T-cell (primary cell): ENCODE measurements at places on chromosomes 5 and 9. TPM values are rescaled to one million over a fixed set of nuclear protein-coding genes. Genes with fewer than 3 reads are reported as not detected.

The RANBP3L gene
- total RNA-seq, result not detected

The ADRB2 gene
- total RNA-seq, result 3.9 TPM

The TPPP gene
- total RNA-seq, result 0.79 TPM

The KCNV2 gene
- not detected for total RNA-seq

The LHX6 gene
- not detected for total RNA-seq

The TRAF1 gene
- 168 TPM for total RNA-seq

The EIF4E1B gene
- total RNA-seq, result not detected

The NOXA1 gene
- total RNA-seq, result 6.4 TPM

The CCL27 gene
- total RNA-seq, result not detected

DNA sequence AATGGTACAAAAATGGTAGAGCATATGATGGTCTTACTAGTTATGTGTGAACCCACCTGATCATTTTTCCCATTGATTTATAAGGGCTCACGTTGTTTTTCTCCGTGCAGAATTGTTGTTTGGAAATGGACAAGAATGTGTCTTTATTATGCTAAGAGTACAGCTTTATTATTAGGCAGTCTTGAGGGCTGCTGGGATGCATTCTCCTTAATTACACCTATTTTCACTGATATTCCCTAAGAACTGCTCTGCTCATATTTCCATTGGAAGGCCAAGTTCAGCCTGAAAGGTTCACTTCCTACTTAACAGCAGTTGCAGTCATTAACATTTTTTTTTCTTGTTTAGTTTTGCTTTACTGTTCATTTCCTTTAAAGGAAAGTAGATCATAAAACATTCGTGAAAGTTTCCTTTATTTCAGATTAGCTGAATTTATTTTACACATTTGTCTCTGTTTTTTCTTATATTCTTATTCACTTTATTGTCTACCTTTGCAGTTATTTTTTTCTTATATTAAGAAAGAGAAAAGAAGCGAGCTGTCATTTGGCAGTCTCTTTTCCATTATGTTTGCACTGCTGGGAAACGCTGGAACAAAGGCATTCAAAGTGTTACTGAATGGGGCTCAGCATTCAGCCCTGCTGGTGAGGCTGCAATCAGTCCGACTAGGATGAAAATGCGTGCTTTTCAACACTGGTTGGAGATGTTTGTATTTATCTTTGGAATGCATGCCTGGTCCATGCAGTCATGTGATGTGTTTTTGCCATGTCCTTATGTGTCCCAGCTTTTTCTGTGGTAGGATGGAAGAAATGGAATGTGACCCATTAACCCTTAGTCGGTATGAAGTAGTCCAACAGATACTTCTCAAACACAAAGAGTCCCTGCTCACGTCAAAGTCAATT lies 602.7 kb upstream of the ZNF608 start:
- H3K4me3 ChIP-seq, result no peak overlapping the region
- no peaks in the 10 kb centered on the region for H3K4me1 ChIP-seq
- H3K27me3 ChIP-seq, result no peaks in the 10 kb centered on the region

DNA sequence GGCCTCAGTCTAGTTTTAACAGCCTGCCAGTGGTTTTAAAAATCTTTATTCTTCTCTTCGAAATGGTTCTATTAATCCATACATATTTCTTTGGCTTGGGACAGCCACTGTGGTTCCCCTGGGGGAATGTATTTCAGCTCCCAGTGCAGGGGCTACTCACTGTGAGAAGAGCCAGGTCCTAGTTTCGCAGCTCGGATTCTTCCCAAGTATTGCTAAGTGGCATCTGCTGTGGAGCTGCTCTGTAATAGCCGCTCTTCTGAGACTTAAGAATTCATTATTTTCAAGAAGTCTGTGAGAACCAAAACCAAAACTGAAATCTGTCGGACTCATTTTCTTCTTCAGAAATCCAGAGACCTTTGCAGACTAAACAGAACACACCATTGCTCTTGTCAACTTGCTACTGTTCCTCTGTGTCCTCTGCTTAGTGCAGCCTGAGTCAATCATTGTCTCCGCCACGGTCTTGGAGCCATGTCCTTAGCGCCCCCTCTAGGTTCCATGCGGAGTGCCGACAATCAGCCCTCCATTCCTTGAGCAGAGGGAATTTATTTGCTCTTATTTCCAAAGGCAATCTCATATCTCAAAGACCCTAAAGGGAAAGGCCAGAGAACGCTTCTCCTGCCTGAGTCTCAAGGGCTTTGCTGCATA lies 478.2 kb downstream of the SPATA31D1 start:
- DNase-seq, result no peak
- no peak overlapping the region for H3K27ac ChIP-seq
- H3K4me3 ChIP-seq, result no peak overlapping the region
- no peaks in the 10 kb centered on the region for H3K4me1 ChIP-seq
- H3K27me3 ChIP-seq, result no peaks in the 10 kb centered on the region

DNA sequence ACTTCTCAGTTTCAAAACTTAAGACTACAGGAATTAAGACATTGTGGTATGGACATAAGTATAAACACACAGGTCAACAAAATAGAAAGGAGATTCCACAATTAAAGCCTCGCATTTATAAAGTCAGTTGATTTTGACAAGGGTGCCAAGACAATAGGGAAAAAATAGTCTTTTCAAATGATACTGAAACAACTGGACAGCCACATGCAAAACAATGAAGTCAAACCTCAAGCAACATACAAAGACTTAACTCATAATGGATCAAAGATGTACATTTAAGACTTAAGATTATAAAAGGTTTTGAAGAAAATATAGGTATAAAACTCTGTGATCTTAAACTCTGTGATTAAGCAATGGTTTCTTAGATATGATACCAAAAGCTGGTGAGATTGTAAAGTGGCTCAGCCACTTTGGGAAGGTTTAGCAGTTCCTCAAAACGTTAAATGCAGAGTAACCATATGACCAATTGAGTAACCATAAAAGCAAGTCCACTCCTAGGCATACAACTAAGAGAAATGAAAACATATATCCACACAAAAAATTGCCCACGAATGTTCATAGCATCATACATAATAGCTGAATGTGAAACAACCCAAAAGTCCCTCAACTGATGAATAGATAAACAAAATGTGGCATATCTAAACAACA lies 22.0 kb downstream of the HINT1 start:
- H3K4me3 ChIP-seq, result no peak overlapping the region
- H3K36me3 ChIP-seq, result no peaks in the 10 kb centered on the region
- H3K27me3 ChIP-seq, result no peaks in the 10 kb centered on the region
- DNase-seq, result no peak
- H3K27ac ChIP-seq, result no peak overlapping the region

GRCh38 chr9:133599470-133600173 lies 9.6 kb downstream of the FAM163B start:
- no peak overlapping the region for H3K4me3 ChIP-seq
- H3K36me3 ChIP-seq, result no peaks in the 10 kb centered on the region
- no peaks in the 10 kb centered on the region for H3K27me3 ChIP-seq
- no peak for DNase-seq
- H3K4me1 ChIP-seq, result peaks cover 10% of the 10 kb centered on the region

GRCh38 chr9:74721696-74722660 lies 165.7 kb downstream of the TRPM6 start:
- DNase-seq, result no peak
- H3K4me3 ChIP-seq, result no peak overlapping the region

DNA sequence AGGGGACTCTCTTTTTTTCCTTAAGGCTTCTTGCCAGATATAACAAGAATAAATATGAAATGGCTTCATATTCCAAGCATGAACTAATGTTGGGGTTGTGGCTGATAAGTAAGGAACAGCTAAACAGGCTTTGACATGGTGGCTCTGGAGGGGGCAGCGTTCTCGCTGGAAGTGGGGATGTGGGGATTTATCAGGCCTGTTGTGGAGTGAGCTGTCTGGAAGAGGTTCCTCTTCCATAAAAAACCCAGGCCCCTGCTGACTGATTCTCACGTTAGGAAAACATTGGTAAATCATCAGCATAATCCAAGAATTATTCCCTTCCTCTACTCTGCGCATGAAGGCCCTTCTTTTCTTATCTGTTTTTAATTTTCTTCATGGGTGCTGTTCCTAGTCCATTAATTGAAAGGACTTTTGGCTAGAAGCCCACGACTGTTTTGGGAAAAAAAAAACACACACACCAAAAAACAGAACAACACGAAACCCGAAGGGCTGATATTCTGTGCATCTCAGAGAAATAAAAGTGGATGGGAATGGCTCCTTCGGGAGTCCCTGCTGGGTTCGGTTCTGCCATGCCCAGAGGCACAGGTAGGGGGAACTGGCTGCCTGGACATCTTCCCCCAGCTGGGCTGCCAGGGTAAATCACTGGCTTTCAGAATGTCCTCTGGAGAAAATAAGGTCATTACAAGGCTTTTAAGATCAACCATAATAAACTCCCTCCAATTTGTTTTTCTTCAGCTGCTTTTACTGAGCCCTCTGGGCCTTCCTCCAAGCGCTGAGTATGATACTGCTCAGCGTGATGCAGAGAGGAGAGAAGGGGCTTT lies 297.0 kb downstream of the SLIT3 start:
- no peak overlapping the region for H3K4me3 ChIP-seq
- no peak overlapping the region for H3K27ac ChIP-seq
- H3K4me1 ChIP-seq, result no peaks in the 10 kb centered on the region
- H3K36me3 ChIP-seq, result no peaks in the 10 kb centered on the region
- no peak for DNase-seq

GRCh38 chr9:131297903-131298302 lies 8.4 kb downstream of the PLPP7 start:
- H3K27me3 ChIP-seq, result no peaks in the 10 kb centered on the region
- H3K36me3 ChIP-seq, result no peaks in the 10 kb centered on the region
- no peaks in the 10 kb centered on the region for H3K4me1 ChIP-seq
- H3K4me3 ChIP-seq, result no peak overlapping the region

DNA sequence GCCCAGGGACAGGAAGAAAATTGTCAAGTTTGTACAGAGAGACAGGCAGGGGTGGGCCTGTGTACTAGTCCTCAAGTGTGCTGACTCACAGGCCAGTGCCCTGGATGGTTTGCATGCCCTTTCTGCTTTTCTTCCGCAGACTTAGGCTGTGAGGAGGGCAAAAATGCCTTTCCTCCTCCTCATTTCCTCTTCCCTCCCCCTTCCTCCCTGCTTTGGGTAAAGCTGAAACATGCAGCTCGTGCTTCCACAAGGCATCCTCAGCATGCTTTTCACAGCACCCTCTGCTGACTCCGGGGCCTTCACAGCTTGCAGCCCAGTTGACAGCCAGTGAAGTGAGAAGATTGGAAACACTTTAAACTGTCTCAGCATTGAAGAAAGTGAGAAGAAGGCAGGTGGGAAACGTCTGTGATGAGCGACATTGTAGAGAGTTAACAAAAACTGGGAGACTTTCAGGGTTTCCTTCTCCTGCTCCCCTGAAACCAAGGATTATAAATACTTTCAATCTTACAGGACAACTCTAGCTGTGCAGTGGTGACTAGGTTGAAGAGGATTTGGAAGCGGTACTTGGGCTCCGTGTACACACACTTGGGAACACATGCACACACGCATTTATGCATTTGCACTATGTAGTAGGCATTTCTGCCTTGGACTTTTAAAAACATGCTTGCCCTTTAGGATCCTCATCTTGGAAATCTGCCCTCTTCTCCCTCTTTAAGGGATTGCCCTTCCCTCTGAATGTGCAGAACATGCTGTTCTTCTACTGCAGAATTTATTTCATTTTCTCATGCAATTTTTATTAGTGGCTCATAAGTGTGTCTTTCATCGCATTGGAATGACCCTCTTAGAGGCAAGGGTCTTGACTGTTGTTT lies 138.8 kb downstream of the GRIA1 start:
- no peak overlapping the region for H3K27ac ChIP-seq
- no peak for DNase-seq
- no peaks in the 10 kb centered on the region for H3K27me3 ChIP-seq

- no peak for DNase-seq
- no peaks in the 10 kb centered on the region for H3K27me3 ChIP-seq
Observed at GRCh38 chr5:151897020-151897552, 27.6 kb downstream of the GLRA1 start.

DNA sequence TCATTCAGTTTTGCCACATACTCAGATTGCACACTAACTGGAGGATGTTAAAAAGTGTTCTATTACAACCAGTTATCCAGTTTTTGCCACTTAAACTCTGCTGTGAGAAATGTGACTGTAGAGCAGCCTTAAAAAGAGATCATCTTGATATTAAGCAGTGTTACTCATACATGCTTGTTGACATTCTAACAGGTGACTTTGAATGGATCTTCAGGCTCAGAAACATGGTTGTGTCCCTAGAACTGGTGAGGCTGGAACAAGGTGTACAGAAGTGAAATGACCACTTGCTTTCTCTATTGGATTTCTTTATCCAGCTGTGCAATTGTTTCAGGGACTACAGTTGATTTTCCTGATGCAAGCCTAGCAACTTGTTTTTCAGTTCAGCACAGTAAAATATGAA lies 166.1 kb upstream of the CCDC152 start:
- no peak for DNase-seq
- H3K4me3 ChIP-seq, result no peak overlapping the region
- H3K27ac ChIP-seq, result no peak overlapping the region
- H3K36me3 ChIP-seq, result no peaks in the 10 kb centered on the region
- H3K4me1 ChIP-seq, result no peaks in the 10 kb centered on the region
- no peaks in the 10 kb centered on the region for H3K27me3 ChIP-seq

DNA sequence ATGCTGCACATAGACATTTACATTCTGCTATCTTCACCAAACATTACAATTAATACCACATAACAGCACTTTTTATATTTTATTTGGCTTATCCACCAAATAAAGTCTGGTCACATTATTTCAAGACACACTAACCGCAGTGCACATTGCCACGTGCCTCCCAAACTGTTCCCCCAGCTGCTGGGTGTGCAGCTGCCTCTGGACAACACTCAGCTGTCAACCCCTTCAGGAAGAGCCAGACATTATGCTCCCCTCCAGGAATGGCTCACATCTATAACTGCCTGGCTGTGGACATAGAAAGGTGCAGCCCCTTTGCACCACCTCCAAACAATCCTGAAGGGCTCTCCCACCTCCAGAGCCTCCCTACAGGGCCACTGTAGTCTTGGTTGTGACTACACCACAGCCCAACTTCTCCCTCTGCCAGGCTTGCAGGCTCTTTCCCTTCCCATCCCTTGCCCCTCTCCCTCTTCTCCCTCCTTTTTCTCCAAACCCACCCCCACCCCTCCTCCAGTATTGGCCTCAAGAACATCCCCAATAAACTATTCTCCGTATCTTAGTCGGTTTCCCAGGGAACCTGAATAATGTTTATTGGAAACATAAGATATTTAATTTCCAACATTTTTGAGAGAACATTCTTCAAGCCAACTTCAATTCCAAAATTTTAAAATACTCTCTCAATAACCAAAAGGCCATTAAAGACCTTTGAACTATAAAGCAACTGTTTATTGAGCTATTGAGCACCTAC lies 372.3 kb downstream of the CTNND2 start:
- H3K4me1 ChIP-seq, result no peaks in the 10 kb centered on the region
- no peak overlapping the region for H3K27ac ChIP-seq
- DNase-seq, result no peak
- H3K4me3 ChIP-seq, result no peak overlapping the region
- no peaks in the 10 kb centered on the region for H3K27me3 ChIP-seq

DNA sequence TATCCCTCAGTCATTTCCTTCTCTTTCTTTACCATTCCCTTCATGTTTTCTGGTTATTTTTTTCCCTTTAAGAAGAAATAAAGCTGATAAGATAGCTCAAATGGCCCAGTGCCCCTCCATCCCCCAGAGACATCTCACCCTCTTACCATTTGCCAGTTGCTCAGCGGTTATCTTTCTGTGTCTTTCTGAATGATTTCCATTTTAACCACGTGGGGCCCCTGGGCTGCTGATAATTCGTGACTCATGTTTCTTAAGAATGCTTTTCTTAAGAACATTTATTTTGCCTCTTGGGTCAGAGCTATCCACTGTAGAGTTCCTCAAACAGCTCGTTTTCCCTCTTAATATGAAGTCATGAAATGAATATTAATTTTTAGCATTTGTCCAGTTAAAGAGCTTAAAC lies 147.8 kb downstream of the MAST4 start:
- H3K4me1 ChIP-seq, result peaks cover 2% of the 10 kb centered on the region
- H3K36me3 ChIP-seq, result no peaks in the 10 kb centered on the region
- peaks cover 2% of the 10 kb centered on the region for H3K27me3 ChIP-seq
- no peak overlapping the region for H3K4me3 ChIP-seq
- no peak for DNase-seq
